ENCODE measurements at places on chromosomes 5 and 9.

DNA sequence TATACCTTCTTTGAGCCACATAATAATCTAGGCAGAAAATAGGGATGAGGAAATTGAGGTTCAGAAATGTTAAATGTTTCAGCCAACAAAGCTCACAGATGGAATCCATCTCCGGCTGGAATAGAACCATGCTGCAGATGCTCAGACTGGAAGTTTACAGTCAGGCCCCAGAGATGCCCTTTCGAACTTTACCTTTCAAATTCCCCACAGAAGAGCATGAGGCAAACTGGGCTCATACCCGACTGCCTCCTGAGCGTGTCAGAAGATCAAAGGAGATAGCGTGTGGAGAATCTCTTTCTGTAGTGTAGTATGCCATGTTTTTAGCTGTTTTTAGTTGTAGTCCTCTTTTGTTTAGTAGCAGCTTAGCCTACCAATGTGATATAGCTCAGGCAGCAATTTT lies 72.0 kb upstream of the DAP start:
- DNase-seq, result no peak

GRCh38 chr5:74040065-74040551 lies 414.1 kb downstream of the ARHGEF28 start:
- no peak for DNase-seq

GRCh38 chr5:142324871-142325724 lies at the start of gene SPRY4:
SPRY4 (minus strand) TSS chr5:142325021; CDS start chr5:142315108, 9,913 bp downstream.
- DNase-seq, result peak; percentile 69

DNA sequence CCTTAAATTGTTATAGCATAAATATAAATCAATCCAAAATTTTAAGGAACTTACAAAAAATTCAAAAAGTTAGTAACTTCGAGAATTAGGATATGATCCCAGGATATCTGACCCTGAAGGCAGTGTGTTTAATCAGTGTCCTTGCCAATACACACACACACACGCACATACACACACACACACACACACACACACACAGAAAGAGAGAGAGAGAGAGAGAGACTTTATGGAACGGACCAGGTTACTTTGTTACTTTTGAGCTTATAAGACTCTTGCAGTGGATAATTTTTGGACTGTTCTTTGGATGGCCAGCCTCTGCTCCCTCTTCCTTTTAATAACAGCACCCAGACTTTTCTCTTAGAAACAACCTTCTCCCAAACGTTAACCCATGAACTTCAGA lies 322.9 kb downstream of the NFIB start:
- DNase-seq, result no peak

GRCh38 chr9:4970970-4971641 lies 14.0 kb upstream of the JAK2 start:
- DNase-seq, result no peak

DNA sequence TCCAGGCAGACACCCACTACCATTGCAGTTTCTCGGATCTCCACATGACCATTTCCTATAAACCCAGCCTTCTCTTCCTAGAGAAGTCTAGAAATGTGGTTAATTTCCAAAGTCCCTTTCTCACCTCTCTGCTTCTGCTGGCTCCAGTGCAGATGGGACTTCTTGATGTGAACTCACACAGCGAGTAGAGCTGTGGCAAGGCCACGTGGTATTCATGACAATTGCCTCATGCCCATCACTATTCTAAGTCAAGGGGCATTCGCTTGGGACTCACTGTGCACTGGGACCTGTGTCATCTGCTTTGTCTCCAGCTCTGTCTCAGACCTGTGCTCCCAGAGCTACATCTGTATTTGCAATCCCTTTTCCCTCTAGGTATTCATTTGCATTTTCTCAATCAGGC lies 6.2 kb downstream of the CD180 start:
- DNase-seq, result no peak

DNA sequence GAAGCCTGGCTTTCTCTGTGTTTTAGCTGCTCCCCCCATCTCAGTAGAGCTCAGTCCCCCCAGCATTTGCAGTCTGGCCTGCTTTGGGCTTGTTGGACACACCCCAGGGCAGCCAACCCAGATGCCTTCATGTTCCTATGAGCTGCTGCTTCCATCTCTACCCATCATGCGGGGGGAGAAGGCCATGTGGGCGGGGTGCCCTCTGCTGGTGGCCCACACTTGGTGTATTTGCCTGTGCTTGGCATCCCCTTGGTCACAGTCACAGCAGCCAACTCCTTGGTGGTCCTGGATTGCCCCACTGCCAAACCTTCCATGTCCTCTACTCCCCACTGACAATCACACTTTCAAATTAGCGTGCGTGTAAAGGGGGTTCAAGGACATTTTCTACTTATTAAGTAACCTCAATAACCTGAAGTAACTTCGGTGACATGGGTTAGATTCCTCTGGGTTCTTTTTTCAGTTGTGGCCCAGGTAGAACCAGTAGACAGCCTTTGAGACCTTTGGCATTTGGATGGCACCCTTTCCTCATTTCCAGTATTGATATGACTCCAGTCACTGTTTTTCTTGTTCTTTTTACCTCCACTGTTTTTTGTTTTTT lies 42.8 kb downstream of the SNX30 start:
- DNase-seq, result peak; percentile 68

GRCh38 chr5:2917524-2917923 lies 166.0 kb upstream of the IRX2 start:
- no peak for DNase-seq

DNA sequence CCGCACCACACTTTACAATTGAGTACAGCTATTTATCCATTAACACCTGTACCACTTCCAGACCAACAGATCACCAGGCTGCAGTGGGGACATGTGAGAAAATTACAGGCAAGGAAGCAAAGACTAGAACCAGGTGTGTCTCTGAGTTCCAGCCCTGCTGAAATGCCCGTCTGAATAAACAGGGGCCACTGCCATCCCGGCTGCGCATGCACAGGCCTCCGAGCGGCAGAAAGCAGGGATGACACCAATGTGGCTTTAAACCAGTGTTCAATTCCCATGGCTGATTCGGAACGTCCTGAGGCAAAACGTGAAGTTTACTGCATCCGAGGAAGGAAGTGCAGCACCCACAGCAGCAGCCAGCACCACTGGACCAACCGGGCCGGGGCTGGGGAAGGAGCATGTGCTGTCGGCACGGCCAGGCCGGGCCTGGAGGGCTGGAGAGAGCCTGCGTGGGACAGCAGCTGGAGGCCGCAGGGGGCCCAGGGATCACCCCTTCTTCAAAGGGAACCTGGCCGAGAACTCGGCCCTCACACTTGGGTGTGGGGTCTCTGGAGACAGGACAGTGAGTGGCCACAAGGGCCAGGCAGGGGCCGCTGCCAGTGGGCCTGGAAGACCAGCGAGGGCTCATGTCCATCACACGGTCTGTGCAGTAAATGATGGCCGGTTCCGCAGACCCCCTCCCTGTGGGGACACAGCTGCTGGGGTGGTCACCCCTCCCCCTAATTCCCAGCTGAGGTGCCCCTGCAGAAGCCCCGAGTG lies 33.0 kb upstream of the SLC12A7 start:
- no peak for DNase-seq

DNA sequence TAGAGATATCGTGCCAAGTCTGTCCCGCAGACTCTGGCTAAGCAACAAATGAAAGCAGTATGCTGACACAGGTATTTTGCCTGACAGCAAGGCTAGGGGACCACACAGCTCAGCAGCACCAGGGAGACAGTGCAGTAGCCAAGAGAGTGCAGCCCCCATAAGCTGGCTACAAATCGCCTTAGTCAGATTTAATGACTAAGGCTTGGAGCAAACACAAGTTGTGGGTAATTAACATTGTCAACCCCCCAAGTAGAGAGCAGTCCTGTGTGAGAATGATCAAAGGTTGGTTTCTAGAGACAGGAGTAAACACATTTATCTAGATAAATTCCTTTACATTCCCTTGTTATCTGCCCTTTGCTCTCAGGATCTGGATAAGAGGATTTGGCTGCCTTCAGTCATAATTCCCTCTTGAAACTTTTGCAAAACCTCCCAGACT lies 1434.5 kb upstream of the CDH6 start:
- DNase-seq, result no peak

DNA sequence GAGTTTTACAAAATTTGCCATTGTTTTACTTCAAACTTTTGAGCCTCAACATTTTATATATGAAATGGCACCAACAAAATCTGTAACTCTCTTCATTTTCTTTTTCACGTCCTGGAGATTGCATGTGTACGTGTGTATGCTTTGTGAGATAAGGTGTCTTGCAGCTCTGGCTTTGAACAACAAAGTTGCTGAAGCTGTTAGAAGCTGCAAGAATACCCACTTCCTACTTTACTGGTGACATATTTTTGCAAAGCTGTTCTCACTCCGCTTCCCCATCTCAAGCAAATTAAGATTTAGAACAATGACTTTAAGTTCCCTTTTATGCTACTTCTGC lies 41.8 kb downstream of the FYB1 start:
- DNase-seq, result no peak

GRCh38 chr9:78296201-78296892 lies 578 bp upstream of the PSAT1 start:
- no peak for DNase-seq

DNA sequence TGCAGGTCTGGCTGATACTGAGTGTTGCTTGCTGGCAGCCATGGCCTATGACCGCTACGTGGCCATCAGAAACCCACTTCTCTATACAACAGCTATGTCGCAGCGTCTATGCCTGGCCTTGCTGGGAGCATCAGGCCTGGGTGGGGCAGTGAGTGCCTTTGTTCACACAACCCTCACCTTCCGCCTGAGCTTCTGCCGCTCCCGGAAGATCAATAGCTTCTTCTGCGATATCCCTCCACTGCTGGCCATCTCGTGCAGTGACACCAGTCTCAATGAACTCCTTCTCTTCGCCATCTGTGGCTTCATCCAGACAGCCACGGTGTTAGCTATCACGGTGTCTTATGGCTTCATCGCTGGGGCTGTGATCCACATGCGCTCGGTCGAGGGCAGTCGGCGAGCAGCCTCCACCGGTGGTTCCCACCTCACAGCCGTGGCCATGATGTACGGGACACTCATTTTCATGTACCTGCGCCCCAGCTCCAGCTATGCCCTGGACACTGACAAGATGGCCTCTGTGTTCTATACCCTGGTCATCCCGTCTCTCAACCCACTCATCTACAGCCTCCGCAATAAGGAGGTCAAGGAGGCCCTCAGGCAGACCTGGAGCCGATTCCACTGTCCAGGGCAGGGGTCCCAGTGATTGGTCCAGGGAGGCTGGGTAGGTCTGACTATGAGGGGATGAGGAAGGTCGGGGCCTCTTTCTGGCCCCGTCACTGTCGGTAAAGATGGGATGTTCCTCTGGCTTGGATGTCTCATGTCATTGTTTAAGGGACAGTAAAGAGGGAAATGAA lies 718 bp downstream of the OR5C1 start:
- no peak for DNase-seq

DNA sequence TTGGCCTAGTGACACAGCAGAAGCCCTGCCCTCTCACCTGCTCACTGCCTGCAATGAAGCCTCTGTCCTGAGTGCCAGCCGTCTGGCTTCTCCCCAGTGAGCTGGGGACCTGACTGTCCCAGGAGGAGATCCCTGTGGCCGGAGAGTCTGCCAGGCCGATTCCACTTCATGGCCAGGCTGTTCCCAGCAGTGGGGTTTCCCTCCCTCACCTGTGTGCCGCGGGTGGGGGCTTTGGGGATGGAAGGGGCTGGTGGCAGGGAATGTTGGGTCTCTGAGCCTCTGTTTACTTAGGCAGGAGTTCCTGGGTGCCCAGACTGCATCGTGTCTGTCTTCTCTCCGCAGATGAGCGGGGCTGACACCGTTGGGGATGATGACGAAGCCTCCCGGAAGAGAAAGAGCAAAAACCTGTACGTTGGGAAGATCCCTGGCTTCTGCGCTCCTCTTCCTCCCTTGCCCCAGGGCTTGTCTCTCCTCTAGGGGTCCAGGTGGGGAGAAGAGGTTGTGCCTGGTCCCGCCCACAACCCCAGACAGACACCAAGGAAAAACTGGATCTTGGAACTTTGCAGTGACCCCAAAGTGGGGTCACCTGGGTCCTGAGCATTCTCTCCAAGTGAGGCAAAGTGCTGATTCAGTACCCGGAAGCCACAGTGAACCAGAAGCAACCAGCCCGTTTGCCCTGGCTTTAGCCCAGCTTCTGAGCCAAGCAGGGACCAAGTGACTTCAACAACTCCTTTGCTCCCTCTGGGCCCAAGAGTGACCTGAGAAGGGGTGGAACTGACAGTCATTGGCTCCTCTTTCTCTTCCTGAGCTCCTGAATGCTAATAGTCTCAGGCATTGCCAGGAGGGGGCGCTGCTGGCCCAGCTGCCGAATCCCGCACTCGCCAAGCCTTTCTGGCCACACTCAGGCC lies 127.7 kb downstream of the RGS3 start:
- DNase-seq, result peak; percentile 10

DNA sequence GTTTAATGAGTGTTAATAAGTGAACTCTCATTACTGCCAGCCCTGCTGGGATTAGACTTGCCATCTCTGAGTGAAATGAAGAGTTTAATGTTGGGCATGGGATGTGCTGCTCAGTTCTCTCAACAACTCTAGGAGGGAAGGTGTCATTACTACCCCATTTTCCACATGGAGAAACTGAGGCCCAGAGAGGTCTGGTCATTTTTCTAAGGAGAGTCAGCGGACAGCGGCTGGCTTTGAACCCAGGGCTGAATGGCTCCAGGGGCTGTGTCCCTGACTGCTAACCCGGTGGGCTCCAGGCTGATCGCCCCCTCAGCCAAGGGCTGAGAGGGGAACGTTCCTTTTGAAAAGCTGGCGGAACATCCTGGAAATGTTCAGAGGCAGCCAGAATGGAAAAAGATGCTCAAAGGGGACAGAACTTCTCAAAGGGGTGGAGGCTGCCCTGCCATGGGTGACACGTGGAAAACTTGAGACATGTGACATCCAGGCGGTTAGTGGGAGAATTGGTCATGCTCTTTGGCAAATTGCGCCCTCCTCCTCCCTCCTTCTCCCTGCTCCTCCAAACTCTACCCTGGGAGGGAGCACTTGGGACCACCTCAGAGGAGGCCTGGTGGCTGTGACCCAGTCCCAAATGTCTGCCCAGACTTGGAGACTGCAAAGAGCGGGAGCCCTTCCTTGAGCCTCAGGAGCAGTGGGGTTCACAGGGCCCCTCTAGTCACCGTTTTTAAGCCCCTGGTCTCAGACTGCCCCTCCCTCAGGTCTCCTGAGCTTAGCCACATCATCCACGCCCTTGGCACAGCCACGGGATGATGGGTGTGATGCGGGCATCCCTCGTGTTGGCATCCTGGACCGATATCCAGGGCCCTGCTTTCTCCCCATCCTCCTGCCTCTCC lies 28.7 kb downstream of the DNM1 start:
- DNase-seq, result no peak

Data from activated T-helper 1 cell treated with Interleukin-2 at 50 U/mL for 16 hours (primary cell).